Activated CD4-positive, CD25-positive, alpha-beta regulatory T cell (primary cell): ENCODE measurements at places on chromosomes 1 and 21.

GRCh38 chr1:89692601-89693521, 59.9 kb downstream of the LRRC8C start:
- DNase-seq = no peak

- no peak for DNase-seq
Observed at GRCh38 chr1:28046716-28047115, 41.7 kb downstream of the EYA3 start.

- DNase-seq = no peak
Observed at GRCh38 chr1:89865498-89866382, 44.9 kb downstream of the LRRC8D start.

GRCh38 chr1:34822202-34822601, 29.4 kb downstream of the GJA4 start:
- DNase-seq = no peak

DNA sequence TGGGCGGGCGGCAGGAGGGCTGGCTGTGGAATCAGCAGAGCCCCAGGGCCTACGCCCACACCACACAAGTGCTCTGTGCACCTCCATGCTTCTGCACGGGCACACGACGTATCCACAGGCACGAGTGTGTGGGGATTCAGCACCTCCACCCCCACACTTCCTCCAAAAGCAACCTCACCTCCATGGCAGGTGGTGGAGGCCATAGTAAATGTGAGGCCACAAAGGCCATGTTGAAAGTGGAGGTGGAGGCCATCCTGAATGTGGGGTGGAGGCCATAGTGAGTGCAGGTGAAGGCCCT, 125.4 kb upstream of the VAMP3 start:
- no peak for DNase-seq

- no peak for DNase-seq
Observed at GRCh38 chr1:154808261-154808908, 61.7 kb downstream of the KCNN3 start.

DNA sequence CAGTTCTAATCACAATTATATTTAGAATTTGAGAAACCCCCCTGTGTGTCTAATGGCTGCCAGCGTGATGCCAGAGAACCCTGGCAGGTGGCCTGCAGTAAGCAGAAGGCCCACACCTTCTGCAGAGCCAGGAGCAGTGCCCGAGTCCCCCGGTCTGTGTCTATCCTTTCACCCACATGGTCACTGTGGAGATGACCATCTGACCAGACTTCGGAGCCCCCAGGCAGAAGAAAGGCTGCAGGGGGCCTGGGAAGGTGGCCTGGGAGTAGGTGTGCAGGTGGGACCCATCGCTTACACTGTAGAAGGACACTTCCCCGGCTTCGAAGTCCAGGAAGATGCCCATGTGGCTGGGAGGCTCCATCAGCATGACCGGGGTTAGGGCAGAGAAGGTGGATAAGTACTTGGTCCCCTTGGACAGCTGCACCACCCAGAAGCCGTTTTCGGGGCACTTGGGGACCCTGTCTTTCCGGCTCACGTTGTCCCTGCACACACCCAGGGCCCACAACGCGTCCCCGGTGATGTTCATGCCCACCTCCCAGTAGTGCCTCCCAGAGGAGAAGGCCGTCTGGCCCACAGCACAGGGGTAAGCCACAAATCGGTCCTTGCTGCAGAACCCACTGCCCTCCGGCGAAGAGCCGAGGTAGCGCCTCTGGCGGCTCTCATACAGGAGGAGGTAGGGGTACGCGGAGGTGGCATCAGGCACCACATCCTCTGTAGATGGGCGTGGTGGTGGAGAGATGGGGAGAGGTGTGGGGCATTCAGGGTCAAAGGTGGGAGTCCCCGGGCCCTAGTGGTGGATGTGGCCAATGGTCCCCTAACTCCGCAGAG, 1.6 kb upstream of the TRIM11 start:
- no peak for DNase-seq

DNA sequence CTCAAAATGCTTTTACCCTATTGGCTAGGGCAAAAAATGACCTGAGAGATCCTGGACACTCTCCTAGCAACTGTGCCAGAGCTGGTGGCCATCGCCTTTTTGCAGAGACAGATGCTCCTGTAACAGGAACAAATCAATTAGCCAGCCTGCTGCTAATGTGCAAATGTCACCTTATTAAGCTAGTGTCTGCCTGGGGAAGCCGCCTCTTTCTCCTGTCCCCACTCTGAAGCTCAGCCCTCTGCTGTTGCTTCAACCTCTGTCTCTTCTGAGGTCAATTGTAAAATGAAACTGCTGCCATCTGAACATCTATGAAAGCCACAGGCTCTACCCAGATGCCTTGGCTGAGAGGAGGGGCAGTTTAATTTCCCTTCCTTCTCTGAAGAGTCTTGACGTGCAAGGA, 85.5 kb upstream of the CACNA1E start:
- no peak for DNase-seq

DNA sequence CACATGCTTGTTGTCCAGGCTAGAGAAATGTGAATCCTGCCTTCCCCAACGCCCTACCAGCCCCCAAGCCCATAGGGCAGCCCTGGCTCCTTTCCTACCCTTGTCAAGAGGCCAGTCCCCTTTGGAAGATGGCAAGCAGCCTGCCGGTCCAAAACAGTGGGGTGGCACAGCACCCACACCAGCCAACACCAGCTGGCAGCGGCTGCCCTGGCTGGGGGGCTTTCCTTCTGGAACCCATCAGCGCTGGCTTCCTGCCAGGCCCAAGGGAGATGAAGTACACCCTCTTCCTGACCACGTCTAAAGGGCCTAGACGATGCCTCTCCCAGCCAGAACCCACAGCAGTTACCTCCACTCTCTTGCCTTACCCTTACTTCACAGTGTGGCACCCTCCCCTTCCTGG, 24.2 kb downstream of the KCNN3 start:
- no peak for DNase-seq

DNA sequence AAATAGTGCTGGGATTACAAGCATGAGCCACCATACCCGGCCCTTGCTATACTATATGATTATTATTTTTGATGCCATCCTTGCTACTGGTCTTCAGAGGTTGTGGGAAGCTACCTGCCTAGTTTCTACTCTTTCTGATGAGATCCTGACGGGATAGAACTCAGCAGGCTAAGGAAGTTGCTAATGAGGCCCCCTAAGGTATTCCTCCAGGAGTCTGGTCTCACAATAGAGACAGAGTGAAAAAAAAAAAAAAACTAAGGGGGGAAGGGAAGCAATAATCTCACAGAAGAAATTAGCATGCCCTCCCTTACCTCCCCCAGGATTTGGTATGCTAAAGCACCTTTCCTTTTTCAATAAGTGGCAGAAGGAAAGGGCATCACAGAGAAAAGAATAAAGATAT, 17.6 kb downstream of the INTS3 start:
- no peak for DNase-seq

- DNase-seq = no peak
Observed at GRCh38 chr1:164579381-164579780, 20.4 kb downstream of the PBX1 start.

DNA sequence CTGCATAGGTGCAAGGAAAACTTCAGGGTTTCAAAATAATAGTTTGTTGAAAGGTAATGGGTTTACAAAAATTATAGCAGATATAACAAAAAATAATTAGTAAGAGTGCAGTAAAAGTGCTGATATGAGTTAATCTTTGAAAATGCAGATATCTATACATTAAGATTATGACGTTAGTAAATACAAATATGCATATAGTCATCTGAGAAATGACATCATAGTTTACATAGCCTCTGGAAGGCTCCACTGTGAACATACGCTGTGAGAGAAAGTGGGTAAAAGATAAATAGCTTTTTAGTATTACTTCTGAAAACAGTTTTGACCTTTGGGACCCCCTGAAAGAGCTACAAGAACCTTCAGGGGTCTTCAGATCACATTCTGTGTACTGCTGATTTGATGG, 356.2 kb upstream of the SNX7 start:
- no peak for DNase-seq

DNA sequence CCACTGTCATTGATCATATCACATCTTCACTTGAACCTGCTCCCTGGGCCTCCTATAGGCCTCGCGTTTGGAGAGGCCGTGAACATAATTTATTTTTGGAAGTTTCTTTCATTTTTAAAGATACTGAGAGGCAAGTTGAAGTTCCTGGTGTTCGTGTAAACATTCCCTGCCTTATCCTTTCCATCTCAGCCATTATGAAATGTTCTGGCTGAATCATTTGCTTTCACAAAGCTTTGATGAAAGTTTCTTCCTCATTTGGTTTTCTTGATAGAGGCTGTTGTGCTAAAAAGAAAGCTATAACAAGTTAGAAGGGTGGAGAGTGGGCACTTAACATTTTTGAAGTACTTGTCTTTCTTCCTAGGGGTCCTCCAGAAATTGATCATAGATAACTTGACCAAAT, 15.5 kb downstream of the CAMTA1 start:
- no peak for DNase-seq

DNA sequence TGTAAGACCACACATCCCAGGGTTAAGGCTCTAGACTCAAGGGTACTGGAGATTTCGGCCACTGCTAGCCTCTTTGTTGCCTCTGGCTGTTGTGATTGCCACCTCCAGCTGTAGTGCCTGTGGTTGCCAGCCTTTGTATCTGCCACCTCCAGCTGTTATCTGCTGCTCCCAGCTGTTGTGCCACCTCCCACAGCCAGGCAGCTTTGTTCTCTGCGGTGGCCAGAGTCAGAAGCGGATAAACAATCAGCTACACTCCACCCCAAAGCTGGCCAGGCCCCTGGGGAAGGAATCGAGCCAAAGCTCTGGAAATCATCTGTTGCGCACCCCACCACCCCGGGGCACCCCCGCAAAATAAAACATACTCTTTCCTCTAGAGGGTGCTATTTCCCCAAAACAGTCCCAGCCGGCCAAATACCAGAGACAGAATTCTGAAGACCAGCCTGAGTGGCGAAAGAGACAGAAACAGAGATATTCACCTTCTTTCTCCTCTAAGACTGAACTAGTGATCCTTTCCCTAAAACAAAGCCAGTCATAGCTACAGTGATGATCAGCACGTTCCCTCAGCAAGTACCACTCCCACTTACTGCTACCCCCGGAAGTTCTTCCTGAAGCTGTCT, 14.8 kb upstream of the PIGM start:
- no peak for DNase-seq

GRCh38 chr21:44875316-44875700, 1.8 kb upstream of the PTTG1IP start:
- no peak for DNase-seq

DNA sequence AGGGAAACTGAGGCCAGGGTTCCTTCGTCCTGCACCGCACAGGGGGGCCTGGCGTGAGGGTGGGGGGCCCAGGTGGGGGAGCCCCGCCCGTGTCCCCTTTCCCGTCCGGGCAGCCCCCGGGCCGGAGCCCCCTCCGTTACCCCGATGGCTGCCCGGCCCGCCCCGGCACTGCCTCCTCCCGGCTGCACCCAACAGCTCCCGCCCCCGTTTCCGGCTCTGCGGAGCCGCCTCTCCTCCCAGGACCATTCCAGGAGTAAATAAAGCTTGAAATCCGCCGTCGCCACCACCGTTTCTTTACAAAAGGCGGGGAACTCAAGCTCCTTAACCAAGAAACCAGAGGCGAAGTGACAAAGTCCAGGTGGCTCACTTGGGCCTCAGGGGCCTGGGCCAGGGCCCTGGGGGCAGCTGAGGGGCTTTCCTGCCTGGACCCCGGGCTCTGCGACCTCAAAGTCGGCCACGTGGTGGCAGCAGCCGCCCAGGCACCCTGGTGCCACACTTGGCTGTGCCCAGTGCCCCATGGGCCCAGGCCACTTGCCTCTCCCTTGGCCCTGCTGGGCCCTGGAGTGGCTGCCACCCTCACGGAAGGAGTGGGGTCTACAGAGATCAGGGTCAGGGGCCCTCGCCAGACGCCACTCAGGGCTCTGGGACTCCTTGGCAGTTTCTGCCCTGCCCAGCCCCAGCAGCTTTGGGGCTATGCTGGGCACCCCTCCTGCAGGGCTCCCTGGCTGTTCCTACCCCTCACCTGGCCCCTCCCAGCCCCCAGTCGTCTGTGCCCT, 514 bp upstream of the FAAP20 start:
- DNase-seq = peak; percentile 72

- no peak for DNase-seq
Observed at GRCh38 chr1:25571522-25571970, 28.1 kb downstream of the LDLRAP1 start.

GRCh38 chr1:42259059-42259738, 75.8 kb downstream of the FOXJ3 start:
- DNase-seq = no peak

DNA sequence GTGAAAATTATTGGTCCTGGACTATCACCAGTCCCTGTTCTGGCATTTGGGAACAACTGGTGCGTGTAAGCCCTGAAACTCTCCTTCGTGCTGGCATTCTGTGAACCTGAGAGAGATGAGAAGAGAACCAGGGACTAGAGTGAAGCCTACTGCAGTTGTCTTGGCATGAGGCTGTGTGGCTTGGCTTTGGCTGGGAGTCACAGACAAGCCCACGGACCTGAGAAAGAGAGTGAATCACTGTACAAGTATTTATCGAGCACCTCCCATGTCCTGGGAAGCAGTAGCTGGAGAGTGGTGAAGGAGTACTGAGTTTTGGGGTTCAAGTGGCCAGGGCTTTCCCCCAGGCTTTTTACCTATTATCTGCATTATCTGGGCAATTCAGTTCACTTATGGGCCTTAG, 63.3 kb downstream of the FGGY start:
- no peak for DNase-seq

GRCh38 chr1:210883821-210884220, 250.1 kb downstream of the KCNH1 start:
- no peak for DNase-seq

GRCh38 chr1:227890451-227891222, 57.1 kb downstream of the WNT9A start:
- DNase-seq = no peak

- DNase-seq = no peak
Observed at GRCh38 chr1:18314399-18314798, 166.3 kb upstream of the KLHDC7A start.

DNA sequence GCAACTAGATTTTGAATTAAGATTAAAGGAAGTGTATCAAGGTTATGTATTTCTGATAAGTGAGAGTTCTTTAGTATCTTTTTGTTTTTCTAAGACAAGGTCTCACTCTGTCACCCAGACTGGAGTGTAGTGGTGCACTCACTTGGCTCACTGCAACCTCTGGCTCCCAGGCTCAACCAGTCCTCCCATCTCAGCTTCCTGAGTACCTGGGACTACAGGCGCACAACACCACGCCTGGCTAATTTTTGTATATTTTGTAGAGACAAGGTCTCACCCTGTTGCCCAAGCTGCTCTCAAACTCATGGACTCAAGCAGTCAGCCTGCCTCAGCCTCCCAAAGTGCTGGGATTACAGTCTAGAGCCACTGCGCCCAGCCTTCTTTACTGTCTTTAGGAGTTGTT, 33.7 kb downstream of the DHX9 start:
- DNase-seq = no peak

DNA sequence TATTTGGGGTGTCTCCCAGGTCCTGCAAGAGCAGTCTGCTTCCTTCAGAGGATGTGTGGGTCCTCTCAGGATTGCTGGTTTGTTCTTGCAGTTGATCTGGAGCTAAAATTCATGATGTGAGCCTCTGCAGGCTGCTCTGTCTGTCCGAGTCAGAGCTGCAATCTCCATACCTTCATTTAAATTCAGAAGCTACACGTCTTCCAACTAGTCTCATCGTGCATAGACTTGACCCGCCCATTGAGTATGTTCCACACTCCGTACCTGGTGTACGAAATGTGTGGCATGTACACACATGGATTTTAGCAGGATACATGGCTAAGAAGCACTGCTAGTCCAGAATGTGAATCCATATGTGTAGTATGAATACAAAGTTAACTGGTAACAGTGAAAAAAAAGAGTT, 25.0 kb upstream of the RGS2 start:
- DNase-seq = no peak

GRCh38 chr1:153696741-153697140, 18.3 kb downstream of the NPR1 start:
- DNase-seq = no peak

GRCh38 chr1:230005040-230005439, 62.0 kb upstream of the GALNT2 start:
- DNase-seq = no peak
